Lower leg skin (tissue), 4 donors: ENCODE measurements at places on chromosomes 13 and 19. TPM values are rescaled to one million over a fixed set of nuclear protein-coding genes. Genes with fewer than 3 reads are reported as not detected.

The ZNF799 gene
- 3.1 TPM for total RNA-seq

- no peak for DNase-seq
Measured at GRCh38 chr19:39297931-39298634, 1.9 kb downstream of the IFNL1 start.

GRCh38 chr13:94967183-94968039 is 255.1 kb upstream of the SOX21 start:
- no peak for DNase-seq

DNA sequence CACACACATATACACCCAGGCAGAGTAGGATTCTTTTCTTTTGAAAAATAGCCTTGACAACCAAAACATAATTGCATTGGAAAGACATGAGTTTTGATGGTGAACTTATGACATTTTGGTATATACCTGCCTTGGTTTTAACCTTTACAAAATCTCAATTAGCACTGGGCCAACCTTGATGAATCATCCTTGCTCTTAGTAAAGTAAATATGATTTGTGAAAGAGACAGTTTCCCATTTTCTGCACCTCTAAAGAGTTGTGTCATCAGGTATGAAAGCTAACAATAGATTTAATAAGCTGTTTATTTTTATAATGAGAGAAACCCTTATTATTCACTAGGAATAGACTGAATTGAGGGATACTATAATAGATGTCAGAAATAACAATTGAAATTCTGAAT is 15.7 kb upstream of the ENOX1 start:
- DNase-seq = no peak

The EHD2 gene
- total RNA-seq = 89.4 TPM

DNA sequence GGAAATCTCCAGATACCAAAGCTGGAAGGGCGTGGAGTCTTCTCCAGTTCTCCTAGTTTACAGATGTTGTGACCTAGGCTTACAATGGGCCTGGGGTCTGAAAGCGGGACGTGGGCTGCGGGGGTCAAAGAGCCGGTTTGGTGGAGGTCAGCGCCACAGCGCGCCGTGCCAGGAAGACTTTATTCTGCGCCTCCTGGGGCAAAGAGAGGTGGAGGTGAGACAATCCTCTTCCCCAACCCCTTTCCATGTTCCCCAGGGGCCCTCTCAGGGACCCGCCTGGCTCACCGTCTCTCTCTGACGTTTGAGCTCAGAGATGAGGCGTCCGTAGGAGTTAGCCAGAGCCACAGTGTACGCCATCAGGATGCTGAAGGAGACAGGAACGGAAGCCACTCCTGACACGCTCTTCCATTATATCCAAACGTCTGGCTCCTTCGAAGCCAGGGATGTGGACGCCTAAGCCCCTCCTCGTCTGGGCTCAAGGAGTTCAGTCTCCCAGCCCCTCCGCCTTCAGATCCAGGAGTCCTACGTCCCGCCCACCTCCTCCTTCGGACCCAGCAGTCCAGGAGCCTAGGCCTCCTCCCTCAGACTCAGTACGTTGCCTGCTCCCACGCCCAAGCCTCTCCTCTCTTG is 776 bp upstream of the LENG1 start:
- no peak for DNase-seq

DNA sequence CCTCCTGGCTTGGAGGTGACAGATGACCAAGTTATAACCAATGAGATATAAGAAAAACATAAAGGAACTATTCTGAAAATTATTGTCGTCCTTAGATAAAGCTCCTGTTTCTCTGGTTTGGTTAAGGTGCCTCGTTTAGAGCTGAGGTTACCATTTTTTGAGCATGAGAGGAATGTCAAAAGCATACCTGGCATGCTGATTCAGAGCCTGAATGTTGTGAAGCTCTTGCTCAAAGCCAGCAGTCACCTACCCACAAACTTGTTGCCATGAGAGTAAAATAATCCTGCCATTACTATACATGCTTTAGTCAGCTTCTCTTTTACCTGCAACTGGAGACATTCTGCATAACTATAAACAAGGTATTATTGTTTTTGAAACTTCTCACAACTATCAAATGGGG is 1116.2 kb downstream of the DIAPH3 start:
- no peak for DNase-seq

- DNase-seq = no peak
Measured at GRCh38 chr13:61294467-61295191, 121.0 kb downstream of the PCDH20 start.
